ENCODE measurements at places on chromosomes 2 and 18.

DNA sequence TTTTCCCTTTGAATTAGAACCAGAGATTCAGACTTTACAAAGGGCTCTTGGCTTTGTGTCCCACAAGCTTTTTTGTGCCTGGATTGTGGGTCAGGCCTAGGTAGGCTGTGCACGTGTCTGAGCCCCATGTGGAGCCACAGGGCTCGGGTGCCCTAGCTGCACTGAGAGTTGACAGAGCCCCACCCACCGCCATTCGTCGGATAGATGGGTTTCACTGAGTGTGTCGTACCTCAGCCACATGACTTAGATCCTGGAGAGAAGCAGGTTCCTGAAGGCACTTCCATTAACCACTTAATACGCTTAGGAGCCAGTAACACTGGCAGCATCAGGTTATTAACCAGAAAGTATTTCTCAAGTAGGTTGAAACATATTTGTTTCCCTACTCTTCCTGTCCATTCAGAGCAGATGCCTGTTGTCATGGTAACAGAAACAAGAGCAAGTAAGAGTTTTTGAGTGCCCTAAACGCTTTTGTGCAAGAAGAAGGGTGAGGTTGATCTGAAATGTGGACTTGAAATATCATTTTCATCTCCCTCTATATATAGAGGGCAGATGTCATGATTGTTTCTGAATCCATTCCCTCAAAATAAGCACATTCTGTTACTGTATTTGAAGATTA lies 30.0 kb downstream of the ADCYAP1 start:
- DNase-seq: no peak

DNA sequence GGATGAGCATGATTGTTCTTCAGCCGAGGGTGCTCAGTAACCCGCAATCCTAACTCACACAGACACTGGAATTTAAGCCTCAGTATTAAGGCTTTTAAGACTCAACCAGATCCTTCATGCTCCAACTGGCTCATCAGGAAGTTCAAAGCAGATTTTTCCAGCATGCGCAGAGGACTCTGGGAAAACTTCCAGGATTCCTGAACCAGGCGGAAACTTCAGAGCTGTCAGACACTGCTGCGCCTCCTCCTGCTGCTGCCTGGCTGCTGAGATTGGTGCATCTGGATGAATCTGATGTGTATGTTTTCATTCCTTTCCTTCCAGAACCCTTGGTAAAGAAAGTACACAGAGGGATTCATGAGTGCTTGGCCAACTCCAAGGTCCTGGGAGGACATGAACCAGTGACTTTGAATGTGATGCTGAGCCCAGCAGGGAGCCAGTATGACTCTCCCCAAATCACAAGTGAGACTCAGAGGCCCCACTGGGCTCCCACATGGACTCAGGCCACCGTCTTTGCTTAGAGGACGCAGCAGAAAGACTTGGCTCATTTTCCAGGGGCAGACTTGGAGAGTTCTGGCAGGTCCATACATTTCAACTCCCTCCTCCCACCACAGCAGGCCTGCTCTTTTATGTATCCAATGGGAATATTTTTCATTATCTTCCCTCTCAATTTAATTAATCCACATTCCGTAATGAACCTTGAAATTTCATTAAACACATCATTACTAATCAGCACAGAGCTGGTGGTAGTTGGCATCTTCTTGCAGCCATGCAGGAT lies 143.5 kb upstream of the HDAC4 start:
- DNase-seq: no peak

DNA sequence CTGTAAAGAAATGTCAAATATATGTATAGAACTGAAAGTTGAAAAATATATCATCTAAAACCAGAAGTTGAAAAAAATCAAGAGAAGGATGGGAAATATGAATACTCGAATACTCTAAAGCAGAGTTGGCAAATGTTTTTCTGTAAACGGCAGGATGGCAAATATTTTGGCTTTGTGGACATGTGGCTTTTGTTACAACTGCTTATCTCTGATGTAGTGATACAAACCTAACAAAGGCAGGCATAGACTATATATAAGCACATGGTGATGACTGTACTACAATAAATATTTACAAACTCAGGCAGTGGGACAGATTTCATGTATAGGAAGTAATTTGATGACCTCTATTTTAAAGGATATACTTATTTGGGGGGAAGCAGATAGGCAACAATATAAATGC lies 224.6 kb upstream of the LRRTM4 start:
- no peak for DNase-seq

GRCh38 chr2:227460833-227461232 lies 11.1 kb upstream of the AGFG1 start:
- no peak for DNase-seq

DNA sequence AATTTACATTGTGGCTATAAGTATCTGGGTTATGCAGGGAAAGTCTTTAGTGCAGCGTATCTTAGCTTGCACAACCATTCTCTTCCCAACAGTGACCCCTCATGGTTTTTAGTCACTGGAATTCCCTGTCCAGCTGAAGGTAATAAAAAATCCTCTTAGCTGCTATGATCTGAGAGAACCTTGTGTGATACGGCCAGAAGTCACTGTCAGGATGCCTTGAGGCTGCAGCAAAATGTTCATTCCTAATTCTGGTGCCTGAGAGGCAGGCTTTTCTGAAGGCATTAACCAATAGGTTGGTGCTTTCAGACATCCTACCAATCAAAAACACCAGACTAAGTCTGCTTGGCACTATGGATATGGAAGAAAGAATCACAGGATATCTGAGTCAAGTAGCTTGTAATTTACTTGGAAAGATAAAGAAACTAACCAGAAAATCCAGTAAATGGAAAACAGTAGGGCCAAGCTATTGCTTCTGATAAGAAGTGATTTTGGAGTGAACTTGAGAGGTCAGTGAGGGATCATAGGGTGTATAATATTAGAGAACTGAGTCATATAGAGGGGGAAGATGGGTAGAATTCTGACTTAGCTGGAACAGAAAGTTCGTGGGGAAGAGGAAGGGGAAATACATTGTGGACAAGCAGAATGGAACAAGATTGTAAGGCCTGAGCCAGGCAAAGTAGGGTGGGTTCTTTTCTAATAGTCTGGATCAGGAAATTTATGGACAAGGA lies 89.0 kb upstream of the SLC14A2 start:
- no peak for DNase-seq

GRCh38 chr2:22499082-22499839 lies 885.7 kb upstream of the KLHL29 start:
- peak; percentile 20 for DNase-seq

DNA sequence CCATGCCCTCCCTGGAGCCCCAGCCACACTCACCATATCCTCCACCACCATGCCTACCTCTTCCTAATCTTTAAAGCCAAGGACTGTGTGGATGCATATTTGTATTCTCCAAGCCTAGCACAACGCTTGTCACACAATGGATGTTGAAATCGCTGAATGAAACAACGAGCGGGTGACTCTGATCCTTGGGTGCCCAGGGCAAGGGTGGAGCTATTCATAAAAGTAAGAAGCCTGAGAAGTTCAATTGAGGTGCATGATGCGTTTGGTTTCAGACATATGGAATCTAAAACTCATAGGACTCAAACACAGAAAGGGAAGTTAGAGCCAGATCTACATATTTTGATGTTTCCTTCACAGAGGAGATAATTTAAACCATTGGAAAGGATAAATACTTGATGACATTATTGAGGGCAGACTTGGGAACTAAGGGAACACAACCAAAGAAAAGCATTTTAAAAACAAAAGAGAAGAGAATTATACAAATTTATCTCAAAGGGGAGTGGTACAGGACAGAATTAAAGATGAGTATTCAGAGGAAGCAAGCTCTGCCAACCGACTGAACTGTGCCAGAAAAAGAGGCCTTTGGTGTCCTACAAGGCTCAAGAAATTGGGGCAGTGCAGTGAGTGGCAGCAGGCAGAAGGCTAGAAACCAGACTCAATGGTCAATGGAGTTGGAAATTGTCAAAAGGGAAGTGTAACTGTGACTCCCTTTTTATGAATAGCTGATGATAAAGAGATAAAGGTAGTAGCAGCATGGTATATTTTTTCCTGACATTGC lies 200.6 kb upstream of the NCKAP5 start:
- DNase-seq: no peak

GRCh38 chr18:6757931-6758330 lies 28.4 kb downstream of the ARHGAP28 start:
- DNase-seq: no peak

- DNase-seq: no peak
These were observed 221.4 kb upstream of the TFPI start for GRCh38 chr2:187775651-187776050.

DNA sequence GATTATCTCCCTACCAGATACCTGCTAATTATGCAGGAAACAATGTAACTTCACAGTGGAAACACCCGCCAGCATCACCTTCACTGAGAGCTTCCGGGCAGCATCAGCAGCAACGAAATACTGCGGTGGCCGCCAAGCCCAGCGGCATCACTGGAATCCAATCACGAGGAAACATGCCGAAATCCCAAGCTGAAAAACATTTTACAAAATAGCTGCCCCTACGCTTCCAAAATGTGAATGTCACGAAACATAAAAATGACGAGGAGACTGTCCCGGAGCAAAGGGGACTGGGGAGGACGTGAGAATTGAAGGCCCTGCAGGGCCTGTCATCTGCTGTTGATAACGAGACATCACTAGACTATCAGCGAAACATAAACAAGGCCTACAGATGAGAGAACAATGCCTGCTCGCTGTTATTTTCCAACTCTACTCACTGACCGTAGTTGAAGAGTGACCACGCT lies 82.6 kb downstream of the HDAC4 start:
- DNase-seq: no peak

DNA sequence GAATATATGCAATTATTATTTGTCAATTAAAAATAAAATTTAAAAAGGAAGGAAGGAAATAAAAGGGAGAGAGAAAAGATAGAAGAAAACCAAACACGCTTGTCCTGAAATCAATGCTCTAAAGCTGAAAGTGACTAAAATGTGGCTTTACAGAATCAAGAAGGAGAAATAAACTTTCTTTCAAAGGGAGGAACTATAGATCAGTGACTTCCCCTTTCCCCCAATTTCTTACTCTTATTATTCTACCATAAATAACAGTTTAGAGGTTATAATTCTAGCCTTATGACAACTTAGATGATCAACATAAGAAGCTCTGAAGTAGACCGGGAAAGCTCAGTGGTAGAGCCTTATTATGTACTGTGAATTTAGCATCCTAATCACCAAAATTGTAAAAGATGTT lies 122.5 kb downstream of the ARHGAP15 start:
- DNase-seq: no peak

DNA sequence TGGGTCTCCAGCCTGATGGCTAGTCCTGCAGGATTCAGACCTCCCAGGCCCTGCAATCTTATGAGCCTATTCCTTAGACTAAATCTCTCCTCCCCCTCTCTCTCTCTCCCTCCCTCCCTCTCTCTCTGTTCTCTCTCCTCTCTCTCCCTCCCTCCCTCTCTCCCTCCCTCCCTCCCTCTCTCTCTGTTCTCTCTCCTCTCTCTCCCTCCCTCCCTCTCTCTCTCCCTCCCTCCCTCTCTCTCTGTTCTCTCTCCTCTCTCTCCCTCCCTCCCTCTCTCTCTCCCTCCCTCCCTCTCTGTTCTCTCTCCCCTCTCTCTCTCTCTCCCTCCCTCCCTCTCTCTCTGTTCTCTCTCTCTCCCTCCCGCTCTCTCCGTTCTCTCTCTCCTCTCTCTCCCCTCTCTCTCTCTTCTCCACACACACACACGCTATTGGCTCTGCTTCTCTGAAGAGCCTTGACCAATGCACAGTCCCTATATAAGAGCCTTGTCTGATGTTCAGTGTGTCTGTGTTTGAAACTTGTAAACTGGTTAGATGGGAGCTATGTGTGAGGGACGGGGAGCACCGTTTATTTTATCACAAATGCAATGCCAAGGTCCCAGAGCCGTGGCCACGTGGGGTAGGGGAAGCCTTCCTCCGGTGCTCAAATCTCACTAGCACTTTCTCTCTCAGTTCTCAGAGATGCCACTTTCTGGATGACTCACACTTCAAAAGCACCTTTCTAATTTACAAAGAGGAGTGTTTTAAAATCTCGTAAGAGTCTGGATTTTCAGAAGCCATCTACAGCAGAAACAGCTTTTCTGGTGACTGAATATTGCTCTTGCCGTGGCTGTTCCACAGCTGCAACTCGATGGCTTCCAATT lies 9.4 kb upstream of the PRLH start:
- DNase-seq: peak; percentile 5

GRCh38 chr18:57889841-57890240 lies 86.7 kb upstream of the ATP8B1 start:
- no peak for DNase-seq

GRCh38 chr2:148358375-148358774 lies 286.2 kb upstream of the EPC2 start:
- no peak for DNase-seq

- no peak for DNase-seq
These were observed 98.1 kb downstream of the NFATC1 start for GRCh38 chr18:79493801-79494211.

- DNase-seq: peak; percentile 18
These were observed 35.7 kb upstream of the ST3GAL5 start for GRCh38 chr2:85924522-85924921.

DNA sequence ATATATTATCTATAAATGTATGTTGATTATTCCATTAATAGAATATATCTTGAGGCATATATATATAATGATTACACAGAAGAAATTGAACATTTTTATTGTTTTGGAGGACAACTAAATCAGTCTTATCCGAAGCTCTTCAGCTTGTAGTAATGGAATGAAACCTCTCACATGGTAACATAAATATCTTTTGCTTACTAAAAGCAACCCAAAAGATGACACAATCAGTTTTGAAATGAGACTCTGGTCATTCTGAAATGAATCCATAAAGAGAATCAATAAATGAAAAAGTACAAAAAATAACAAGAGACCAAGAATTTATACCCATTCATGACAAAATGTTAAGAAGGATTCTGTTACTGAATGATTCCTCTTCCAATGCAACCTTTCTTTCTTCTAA lies 110.2 kb downstream of the FIGN start:
- no peak for DNase-seq

- no peak for DNase-seq
These were observed 268.6 kb downstream of the FIGN start for GRCh38 chr2:163467251-163467630.

GRCh38 chr18:76803413-76803812 lies 18.9 kb upstream of the ZNF236 start:
- no peak for DNase-seq

GRCh38 chr2:167192833-167193232 lies 304.6 kb downstream of the XIRP2 start:
- no peak for DNase-seq

GRCh38 chr2:233780771-233781170 lies 2.6 kb downstream of the MROH2A start:
- no peak for DNase-seq

DNA sequence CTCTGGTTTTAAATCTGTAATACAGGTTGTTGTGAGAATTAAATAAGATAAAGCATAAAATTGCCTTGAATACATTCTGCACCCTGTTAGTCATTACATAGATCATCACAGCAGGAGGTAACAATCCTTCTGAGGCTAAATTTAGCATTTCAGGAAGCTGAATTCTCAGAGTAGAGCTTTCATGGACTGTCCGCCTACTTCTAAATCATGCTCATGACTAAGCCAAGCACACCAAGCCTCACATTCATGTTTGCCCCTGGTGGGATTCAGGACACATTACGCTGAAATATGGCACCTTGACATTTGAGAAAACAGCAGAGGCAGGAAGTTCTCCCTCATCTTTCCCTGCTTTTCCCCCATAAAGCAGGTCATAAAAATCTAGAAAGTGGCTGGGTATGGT lies 16.6 kb upstream of the PIK3C3 start:
- peak; percentile 2 for DNase-seq
